Stimulated activated CD8-positive, alpha-beta memory T cell treated with anti-CD3 and anti-CD28 coated beads, Interleukin-4, amount 100 ng/mL, for 1 hour (primary cell): ENCODE measurements at places on chromosomes 12 and 14.

DNA sequence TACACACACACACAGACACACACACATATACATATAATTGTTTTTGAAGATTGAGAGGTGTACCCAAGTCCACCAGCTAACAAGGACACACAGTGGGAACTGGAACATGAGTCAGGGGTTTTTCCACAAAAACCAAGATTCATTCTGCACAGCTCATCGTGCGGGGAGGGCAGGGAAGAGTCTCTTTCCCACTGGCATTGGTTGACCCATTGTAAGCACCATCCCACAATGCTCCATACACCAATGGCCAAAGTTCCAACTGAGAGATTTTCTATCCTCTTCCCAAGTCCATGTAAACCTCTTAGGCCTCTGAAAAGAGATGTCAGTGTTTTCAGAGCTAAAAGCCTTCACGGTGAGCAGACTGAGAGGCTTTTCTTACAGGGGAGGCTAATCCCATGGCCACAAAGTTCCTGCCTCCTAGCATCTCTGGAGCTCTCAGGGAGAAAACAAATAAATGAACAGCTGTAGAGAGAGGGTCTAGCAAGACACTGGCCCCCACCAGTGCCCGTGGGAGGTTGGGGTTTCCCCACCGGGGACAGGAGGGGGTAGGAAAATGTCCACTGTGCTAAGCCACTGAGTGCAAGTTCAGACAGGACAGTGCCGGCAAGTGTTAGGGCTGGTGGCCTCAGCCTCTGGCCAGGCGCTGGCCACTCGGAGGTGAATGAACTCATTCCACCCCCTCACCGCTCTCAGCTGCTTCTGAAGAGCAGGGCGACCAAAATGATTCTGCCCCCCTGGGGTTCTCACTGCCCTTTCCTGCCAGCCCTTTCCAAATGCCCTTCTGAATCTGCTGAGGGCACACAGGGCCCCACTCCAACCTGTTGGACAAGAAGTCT lies 21.5 kb upstream of the TC2N start:
- DNase-seq = no peak

DNA sequence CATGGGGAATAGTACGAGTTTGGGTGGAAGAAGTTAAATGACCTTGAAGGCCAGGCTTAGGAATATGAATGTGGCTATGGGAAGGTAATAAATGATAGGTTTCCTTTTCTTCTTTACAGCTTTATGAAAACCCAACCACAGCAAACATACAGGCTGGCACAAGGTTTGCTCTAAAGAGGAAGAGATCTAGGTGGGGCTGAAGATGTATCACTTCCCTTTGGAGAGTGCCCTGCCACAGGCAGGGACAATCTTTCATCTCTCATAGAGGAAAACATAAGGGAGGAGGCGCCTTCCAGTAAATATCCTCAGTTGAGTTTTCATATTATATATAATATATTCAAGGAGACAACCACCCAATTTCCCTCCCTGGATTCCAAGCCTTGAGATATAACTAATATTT lies 72.9 kb upstream of the FRMD6 start:
- DNase-seq = no peak

GRCh38 chr14:24392325-24393091 lies 6.3 kb upstream of the NYNRIN start:
- no peak for DNase-seq

GRCh38 chr14:53047307-53048069 lies 96.6 kb upstream of the FERMT2 start:
- no peak for DNase-seq

DNA sequence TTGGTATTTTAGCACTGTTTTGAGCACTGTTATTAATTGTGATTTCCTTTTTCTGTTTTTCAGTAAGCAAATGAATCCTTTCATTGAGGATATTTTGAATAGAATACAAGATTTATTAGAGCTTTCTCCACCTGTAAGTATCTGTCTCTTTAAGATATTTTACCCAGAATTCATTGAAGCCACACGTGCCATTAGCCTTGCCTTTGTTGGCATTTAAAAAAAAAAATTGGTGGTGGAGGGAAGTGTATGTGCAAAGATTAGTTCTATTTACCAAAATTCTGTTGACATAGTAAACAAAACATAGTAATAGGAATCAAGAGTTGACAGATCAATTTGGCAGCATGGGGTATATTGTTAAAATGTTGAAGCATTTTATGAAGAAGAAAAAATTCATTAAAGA lies 23.8 kb downstream of the XPOT start:
- no peak for DNase-seq
